ENCODE measurements at places on chromosomes 4 and X.

GRCh38 chr4:166309286-166309685 lies 436.2 kb downstream of the TLL1 start:
- no peak for DNase-seq

DNA sequence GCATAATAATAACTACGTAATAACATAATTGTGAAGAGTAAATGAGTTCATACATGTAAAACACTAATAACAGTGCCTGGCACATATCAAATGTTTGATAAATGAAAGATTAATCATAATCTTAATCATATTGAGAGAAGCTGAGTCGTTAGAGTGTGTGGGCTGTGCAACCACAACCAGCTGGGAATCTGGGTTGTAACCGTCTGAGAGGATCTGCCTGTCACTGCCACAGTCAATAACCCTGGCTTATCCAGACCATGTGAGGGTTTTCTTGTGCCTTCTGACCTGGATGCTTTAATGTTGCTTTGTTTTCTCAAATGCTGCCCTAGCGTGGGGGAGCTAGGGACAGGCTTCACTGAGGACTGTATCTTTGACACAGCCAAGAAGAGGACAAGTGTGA lies 73.9 kb downstream of the TRPC5 start:
- no peak for DNase-seq

DNA sequence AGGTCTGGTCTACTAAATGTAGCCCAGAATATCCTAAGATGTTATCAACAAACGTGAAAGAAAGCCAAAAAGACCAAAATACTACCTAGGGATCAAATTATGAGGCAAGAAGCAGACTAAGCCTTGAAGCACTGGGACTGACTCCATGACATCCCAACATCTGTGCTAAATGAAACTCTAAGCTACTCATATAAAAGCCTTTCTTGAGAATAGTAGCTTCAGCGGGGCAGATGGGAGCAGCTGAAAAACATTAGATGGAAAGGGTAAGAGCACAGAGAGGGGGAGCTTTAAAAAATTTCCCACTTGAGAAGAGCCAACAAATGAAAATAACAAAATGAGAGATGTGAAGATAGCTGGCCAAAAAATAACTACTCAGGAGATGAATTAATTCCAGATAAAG lies 81.7 kb downstream of the MAD2L1 start:
- DNase-seq, result no peak

DNA sequence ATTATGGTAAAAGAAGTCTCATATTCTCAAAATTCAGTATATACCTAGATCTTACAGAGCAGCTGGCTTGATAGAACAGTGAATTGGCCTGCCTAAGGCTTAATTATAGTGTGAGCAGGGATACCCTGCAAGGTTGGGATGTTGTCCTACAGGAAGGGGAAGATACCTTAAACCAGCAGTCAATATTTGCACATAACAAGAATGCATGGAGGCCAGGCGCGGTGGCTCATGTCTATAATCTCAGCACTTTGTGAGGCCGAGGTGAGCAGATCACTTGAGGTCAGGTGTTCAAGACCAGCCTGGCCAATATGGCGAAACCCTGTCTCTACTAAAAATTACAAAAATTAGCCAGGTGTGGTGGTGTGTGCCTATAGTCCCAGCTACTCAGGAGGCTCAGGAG lies 58.7 kb upstream of the ABCG2 start:
- no peak for DNase-seq

DNA sequence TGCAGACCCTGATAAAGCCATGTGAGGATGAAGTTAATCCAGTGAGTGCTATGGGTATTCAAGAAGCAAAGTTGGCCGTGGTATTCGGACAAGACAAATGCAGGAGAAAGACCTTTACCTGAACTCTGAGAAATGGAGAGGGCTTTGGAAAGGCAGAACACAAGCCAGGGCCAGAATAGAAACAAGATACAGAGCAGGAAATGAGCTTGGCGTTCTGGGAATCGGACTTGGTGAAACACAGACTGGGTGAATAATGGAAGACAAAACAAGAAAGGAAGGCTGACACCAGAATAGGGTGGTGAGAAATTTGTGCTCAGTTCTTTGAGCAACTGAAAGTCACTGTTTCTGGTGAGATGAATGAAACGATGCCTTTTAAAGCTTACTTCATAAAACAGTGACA lies 83.3 kb downstream of the VEGFC start:
- no peak for DNase-seq

DNA sequence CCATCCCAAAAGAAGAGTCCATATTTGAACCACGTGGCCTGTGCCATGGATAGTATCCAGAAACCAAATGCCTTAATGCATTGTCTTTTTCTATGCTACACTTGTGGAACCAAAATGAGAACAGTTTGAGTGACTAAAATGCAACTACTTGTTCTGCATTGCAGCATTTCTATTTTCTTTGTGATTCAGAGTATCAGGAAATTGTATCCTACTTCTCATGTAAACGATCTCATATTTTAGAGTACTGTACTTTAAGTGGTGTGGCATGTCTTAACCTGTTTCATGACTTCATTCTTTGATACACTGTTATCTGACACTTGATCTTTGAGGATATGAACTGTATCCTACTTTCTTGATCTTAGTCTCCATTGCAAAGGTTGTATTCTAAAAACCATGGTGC lies 167.2 kb upstream of the WDR1 start:
- no peak for DNase-seq

- no peak for DNase-seq
These were observed 25.3 kb upstream of the GPC3 start for GRCh38 chrX:134010690-134011089.

GRCh38 chr4:113500424-113500823 lies 261.1 kb downstream of the CAMK2D start:
- DNase-seq, result no peak

- no peak for DNase-seq
These were observed 17.2 kb upstream of the SPCS3 start for GRCh38 chr4:176302283-176303275.

- no peak for DNase-seq
These were observed 54.4 kb downstream of the PGRMC1 start for GRCh38 chrX:119290476-119290875.

DNA sequence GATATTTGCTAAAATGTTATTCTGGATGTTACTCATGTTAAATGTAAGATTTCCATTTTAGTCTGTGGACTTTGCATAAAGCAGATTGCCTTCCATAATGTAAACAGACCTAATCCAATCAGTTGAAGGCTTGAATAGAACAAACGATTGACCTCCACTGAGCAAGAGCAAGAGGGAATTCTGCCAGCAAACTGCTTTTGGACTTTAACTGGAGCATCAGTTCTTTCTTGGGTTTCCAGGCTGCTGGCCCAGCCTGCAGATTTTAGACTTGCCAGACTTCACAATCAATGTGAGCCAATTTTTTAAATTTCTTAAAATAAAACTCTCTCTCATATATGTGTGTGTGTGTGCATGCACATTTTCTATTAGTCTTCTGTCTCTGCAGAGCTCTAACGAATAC lies 1248.8 kb downstream of the ADGRL3 start:
- DNase-seq, result no peak

- DNase-seq, result no peak
These were observed 449.4 kb upstream of the HTR2C start for GRCh38 chrX:114134465-114134864.

DNA sequence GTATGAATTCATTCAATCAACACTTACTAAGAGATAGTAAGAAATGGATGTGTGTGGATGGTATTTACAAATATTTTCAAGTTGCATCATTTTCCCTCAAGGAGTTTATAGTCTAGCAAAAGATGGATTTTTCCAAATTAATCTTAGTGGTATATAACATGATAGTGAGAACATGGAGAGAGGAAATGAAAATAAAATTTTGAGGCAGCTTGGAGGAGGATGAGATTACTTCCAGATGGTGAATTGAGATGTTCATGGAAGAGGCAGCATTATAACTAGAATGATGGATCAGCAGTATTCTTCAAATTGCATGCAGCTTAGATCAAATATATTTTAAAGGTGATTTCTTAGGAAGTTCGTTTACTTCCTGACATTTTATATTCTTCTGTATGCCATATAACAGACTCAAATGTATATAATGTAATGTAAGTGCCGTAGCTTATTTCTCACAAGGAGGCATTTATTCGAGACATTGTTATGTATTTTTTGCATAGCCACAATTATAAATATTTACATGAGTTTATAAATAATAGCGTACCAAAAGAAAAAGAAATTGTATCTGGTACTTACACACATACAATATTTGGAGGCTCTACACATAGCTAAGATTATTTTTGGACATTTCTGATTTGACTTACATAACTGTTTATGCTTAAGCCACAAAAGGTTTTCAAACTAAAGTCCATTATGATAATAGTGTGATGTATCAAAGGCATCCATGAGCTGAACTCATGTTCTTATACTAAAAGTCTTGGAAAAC lies 439.4 kb downstream of the SPRY1 start:
- DNase-seq, result no peak

GRCh38 chr4:99078931-99079624 lies 9.5 kb downstream of the ADH5 start:
- no peak for DNase-seq

DNA sequence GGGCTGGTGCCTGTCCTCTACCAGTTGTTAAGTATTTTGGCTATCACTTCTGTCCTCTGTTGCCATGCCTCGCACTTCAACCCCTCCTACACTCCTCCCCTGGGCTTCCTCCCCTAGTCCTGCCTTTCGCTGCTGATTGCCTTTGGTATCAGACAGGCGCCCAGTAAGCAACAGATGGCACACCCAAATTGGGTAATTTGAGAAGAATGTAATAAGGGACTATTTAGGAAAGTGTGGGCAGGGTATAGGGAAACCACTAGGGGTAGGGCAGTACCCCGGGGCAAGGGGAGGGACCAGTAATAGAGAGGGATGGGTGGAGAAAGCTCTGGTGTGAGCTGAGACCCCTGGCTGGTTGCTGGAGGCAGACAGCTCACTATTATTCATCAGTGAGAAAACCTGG lies 172.7 kb upstream of the USP9X start:
- no peak for DNase-seq

All from KBM-7 (cell line).